Motor neuron (in vitro differentiated cells): ENCODE measurements at places on chromosomes 11 and 22. TPM values are rescaled to one million over a fixed set of nuclear protein-coding genes. Genes with fewer than 3 reads are reported as not detected.

MAFF gene
- total RNA-seq, result 4.8 and 5.2 TPM in 2 replicates

UQCR10 gene
- 190 and 198 TPM in 2 replicates for total RNA-seq

DNA sequence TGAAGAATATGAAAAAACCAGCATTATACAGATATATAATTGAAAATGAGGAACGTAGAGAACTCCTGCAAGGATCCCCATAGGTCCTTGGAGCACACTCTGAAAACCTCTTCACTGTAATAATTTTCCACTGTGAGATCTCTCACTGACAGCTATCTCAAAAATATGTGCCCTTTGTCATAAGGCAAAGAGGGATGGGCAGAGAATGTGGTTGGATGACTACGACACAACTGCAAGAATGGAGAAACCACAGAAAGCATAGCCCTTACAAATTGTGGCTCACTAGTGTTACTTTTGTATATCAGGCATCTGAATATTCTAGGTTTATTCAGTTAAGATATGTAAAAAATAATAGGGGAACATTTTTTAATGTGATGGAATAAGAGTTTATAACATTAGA is 7.9 kb upstream of the CTSC start:
- no peak for ATAC-seq

DNA sequence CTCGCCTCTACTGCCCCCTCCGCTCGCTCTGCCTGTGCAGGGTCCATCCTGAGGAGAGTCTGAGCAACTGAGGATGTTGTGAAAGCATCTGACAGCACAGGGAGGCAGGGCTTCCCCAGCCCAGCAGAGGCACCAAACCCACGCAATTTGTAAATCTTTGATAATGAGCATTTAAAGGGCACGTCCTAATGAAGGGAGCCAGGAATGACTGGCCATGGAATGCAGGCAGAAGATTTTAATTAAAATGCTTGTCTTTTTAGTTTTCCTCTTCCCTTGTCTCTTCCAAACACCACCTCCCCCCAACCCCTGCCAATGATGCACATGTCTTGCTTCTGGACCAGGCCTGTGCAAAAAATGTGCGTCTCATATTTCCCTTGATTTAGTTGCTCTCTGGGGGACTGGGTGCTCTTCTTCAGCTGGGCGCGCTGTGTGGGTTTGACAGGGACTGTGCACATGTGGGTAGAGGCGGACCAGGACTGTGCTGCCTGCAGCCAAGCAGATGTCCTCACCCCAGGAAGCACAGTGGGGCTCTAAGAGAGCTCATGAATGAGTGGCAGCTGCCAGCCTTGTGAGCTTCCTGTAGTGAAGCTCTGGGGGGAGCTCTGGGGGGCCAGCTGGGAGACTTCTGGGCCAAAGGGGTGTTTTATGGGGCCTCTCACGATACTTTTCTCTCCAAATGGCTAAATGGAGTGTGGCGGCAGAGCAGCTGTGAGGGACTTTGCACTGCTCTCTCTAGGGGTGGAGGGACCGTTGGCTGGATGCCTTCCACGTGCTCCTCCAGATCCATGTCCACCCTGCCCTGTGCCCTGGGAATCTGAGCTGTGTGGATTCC is 273.5 kb downstream of the ST3GAL4 start:
- ATAC-seq, result no peak

GRCh38 chr22:28608546-28608945 is 71.1 kb downstream of the TTC28 start:
- no peak for ATAC-seq

DNA sequence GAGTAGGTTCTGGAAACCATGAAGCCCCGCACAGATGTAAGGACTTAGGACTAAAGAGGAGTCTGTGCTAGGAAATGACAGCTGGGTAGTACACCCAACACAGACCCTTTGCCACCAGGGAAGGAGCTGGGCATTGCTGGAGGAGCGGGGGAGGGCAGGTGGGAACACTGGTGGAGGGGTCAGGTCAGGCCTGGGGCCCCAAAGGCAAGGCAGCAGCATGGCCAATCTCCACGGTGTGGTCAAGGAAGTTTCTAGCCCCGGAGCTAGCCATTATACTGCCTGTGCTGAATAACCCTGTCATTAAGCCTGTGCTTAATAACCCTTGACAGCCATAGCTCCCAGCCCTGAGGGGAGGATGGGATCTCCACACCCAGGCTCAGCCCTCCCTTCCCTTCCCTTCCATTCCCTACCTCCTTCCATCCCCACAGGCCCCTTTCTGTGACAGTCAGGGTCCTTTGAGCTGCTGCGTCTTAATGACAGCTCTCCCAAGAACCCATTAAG is 2.1 kb downstream of the TMPRSS4 start:
- ATAC-seq, result peak; percentile 79

- ATAC-seq, result no peak
Observed at GRCh38 chr11:102626676-102627075, 1.5 kb upstream of the MMP20 start.

IL18 gene
- total RNA-seq, result 0.25 TPM in 1 of 2 replicates, not detected in the other

GRCh38 chr11:31874631-31875191 is 63.6 kb upstream of the PAX6 start:
- ATAC-seq, result no peak

OR4C15 gene
- 0.25 TPM in 1 of 2 replicates, not detected in the other for total RNA-seq

DNA sequence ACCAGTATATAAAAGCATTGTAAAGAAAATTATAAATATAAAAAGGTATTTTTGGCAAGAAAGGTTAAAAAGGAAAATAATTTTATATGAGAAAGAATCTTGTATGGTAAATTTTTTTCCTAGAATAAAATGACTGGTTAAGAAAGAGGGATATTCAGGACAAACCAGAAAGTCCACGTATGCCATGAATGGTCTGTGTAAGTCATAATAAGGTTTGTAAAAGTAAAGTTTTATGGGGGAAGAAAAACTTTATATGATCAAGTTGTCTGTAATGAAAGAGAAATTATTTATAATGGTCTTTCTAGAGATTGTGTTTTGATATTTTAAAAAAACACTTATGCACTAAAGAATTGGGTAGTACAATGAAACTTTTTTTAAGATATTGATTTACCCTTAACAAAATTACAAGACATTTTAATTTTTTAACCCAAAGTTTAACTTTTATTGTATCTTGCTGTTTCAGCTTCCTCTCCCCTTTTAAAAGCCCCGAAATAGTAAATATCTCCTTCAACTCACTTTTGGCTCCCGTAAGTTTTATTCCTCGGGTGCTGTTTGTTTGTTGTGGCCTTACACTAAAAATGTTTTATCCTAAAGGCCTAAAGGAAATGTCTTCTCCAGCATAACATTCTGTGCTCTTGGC is 47.7 kb downstream of the AMOTL1 start:
- ATAC-seq, result no peak

- peak; percentile 63 for ATAC-seq
Observed at GRCh38 chr11:126317756-126318573, 14.1 kb downstream of the DCPS start.

MPEG1 gene
- 0.77 and 0.92 TPM in 2 replicates for total RNA-seq

TRIM68 gene
- total RNA-seq, result 7.9 and 10.1 TPM in 2 replicates

DNA sequence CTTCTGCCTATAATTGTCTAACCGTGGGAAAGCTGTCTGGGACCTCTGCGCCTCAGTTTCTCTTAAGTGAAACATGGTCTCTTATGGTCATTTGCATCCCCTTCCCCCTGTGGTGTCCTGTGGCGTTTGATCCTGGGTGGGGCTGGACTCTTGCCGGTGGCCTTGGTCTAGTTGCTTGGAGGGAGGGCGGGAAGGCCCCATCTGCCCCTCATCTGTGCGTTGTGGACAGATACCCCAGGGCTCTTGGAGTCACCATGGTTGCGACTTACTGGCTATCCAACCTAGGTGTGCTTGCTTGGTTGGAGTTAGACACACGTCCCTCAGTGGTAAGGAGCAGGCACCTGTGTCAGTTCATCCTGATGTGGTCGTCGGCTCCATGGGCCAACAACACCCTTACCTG is 15.2 kb downstream of the SHANK3 start:
- ATAC-seq, result no peak

- ATAC-seq, result no peak
Observed at GRCh38 chr11:112012874-112013273, 12.3 kb upstream of the DLAT start.

ELMOD1 gene
- total RNA-seq, result 38.0 and 41.3 TPM in 2 replicates

- no peak for ATAC-seq
Observed at GRCh38 chr11:89441606-89442005, 49.6 kb downstream of the NOX4 start.

OR5A1 gene
- total RNA-seq, result 0.13 TPM in 1 of 2 replicates, not detected in the other

CRKL gene
- 36.3 and 38.7 TPM in 2 replicates for total RNA-seq
